ENCODE measurements at places on chromosomes 13 and 19.

- DNase-seq = no peak
Observed at GRCh38 chr13:23509781-23510543, 60.2 kb upstream of the TNFRSF19 start.

- no peak for DNase-seq
Observed at GRCh38 chr13:73254827-73255226, 196.0 kb downstream of the KLF5 start.

DNA sequence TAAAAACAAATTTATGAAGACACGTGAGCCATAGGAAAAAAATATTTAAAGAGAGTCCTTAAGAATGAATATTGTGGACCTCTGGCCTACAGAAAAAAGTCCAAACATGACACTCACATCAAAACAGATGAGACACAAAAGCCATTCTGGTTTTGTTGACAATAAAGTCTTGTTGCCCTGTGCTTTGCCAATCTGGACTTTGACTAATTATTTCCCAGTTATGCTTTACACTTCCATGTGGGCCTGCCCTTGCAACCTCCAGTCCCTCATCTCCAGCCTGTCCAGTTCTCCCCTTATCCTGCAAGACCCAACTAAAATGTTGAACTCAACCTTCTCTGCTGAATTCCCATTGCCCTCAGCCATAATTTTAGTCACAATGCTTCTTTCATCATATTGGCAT lies 184.5 kb upstream of the SERP2 start:
- DNase-seq = no peak

GRCh38 chr19:10544753-10545251 lies 1.1 kb downstream of the ATG4D start:
- DNase-seq = no peak

- peak; percentile 1 for DNase-seq
Observed at GRCh38 chr13:50071379-50071778, 56.1 kb downstream of the KCNRG start.

DNA sequence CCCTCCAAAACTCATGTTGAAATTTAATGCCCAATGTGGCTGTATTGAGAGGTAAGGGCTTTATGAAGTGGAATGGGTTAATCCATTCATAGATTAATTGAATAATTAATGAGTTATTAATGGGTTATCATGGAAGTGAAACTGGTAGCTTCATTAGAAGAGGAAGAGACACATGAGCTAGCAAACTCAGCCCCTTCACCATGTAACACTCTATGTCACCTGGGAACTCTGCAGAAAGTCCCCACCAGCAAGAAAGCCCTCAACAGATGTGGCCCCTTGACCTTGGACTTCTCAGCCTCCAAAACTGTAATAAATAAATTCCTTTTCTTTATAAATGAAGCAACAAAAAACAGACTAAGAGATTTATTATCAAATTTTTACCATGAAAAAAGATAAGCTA lies 223.5 kb downstream of the KLF12 start:
- DNase-seq = no peak

GRCh38 chr13:44307844-44308243 lies 65.8 kb upstream of the SERP2 start:
- no peak for DNase-seq

GRCh38 chr13:33015241-33015668 lies 968 bp upstream of the KL start:
- DNase-seq = no peak

- DNase-seq = no peak
Observed at GRCh38 chr13:20161275-20161950, 561 bp upstream of the GJA3 start.

DNA sequence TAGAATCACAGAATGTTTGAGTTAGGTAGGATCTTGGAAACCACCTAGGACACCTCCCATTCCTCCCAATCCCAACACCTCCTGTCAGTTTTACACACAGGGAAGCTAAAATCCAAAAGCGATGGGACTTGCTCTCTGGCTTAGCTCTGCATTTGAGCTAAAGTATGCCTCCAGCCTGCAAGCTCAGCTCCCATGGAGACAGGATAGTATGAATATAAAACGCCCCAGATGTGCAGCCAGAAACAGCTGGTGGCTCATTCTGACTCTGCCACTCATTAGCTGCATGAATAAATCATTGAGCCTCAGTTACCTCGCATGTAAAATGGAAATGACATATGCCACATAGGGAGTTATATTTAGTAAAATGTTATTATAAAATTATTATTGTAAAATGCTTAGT lies 336.0 kb downstream of the SUCLA2 start:
- no peak for DNase-seq

GRCh38 chr13:64455124-64455523 lies 2775.0 kb downstream of the PCDH9 start:
- no peak for DNase-seq

Data from hippocampal formation (tissue), 2 donors.